Activated CD8-positive, alpha-beta T cell treated with anti-CD3 and anti-CD28 coated beads for 36 hours (primary cell): ENCODE measurements at places on chromosomes 11 and 22. TPM values are rescaled to one million over a fixed set of nuclear protein-coding genes. Genes with fewer than 3 reads are reported as not detected.

GGTLC3 gene
- not detected for total RNA-seq

MMP8 gene
- total RNA-seq, result not detected

- no peak for DNase-seq
Measured at GRCh38 chr11:10669258-10670033, 24.1 kb downstream of the IRAG1 start.

GRCh38 chr11:122796128-122796717 lies 42.1 kb upstream of the CRTAM start:
- DNase-seq, result peak; percentile 88

- no peak for DNase-seq
Measured at GRCh38 chr11:44597358-44598012, 32.0 kb downstream of the CD82 start.
